ENCODE measurements at places on chromosomes 16 and 17. TPM values are rescaled to one million over a fixed set of nuclear protein-coding genes. Genes with fewer than 3 reads are reported as not detected.

DNA sequence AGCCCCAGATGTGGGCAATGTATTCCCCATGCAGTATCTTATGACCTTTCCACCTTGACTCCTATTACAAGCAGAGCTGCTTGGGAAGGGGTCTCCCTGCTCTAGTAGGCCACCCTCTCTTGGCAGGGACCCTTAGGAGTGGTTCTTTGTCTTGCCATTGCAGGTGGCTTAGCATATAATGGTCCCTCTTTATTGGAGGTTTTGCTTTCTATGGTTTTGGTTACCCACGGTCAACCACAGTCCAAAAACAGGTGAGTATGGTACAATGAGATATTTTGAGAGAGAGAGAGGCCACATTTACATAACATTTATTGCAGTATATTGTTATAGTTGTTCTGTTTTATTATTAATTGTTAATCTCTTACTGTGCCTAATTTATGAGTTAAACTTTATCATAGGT is 472.8 kb upstream of the ASIC2 start:
- no peak for DNase-seq

DNA sequence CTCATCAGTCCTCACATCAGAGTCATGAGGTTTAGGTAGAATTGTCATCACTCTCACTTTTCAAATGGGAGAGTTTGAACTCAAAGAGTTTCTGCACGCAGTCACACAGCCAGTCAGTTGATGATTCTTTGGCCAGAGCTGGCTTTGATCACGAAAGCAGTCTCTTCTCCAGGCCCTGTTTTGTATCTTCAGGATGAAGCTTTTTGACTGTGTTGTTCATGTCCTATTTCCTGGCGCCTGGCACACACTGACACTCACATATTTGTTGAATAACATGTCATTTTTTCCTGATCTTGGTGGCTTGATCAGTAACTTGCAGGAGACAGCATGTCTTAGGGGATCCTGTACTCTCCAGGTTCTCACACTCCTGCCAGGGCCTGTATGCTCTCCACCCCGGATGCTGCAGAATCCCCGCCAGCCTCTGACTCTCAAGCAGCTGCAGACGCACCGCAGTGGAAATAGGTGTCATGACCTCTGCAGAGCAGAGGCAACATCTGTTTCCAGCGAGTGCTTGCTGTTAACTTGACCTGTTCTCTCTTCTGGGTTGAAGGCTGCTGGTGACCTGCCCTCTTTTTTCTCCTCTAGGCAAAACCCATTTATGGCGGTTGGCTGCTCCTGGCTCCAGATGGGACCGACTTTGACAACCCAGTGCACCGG is 33.0 kb downstream of the MPRIP start:
- no peak for DNase-seq

Gene ADAMTS18
- 0.55 TPM for total RNA-seq

DNA sequence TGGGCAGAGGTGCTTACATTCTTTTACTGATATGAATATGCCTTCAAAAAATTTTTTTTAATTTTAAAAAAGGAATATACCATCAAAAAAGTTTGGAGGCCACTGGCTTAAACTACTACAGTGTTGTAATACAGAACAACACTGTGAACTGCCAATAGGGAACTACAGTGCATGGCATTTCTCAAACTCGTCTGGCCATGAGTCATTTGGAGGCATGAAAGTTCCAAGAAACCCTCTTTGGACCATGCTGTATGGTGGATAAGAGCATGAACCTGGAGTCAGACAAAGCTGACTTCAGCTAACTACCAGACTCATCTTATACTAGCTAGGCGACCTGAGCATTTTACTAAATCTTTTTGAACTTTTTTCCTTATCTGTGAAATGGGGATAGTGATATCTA is 9.2 kb upstream of the NF1 start:
- no peak for DNase-seq

Gene ENPP7
- 5.0 TPM for total RNA-seq

- DNase-seq: peak; percentile 84
Measured at GRCh38 chr17:45430738-45431530, 1.7 kb downstream of the ARHGAP27 start.

DNA sequence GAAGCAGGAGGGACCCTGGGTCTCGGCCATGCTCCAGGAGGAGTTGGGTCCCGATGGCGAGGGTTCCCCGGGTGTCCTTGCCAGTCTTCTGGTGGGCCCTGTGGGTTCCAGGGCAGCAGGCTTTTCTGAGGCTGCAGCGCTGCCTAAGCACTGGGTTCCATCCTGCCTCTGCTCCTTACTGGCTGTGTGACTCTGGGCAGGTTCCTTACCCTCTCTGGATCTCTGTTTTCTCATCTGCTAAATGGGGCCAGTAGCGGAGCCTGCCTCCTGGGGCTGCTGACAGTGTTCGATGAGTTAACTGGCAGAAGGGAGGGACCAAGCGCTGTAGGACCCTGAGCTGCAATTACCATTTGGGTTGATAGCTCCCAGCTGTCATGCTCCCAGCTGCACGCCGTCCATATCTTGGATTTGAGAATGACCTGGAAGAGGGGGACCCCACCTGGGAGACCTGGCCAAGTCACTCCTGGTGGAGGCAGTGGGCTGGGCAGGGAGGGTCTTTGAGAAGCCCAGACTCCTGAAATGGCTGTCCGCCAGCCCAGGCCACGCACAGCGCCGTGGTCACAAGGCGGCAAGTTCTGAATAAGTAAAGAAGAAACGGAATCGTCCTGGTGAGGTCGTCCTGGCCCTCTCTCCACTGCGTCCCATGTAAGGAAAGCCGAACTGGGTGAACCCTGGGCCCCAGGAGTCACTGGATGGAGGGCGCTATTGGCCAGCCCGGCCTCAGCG is 47.2 kb upstream of the GSE1 start:
- no peak for DNase-seq

DNA sequence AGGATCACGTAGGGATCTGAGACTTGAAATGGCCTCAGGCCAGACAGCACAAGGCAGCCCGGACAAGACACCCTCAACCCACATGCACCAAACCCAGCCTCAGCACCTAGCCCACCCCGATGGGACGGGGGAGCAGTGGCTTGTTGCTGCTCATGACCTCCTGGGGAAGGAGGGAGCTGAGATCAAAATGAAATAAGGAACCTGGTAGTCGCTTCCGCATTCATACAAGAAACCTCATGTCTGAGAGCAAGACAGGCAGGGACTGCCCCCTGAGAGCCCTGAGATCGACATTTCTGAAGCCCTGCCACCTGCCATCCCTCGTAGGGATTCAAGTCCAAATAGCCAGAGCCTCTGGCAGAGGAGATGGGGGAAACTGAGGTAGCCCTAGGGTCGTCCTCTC is 5.7 kb upstream of the CEP131 start:
- DNase-seq: no peak

DNA sequence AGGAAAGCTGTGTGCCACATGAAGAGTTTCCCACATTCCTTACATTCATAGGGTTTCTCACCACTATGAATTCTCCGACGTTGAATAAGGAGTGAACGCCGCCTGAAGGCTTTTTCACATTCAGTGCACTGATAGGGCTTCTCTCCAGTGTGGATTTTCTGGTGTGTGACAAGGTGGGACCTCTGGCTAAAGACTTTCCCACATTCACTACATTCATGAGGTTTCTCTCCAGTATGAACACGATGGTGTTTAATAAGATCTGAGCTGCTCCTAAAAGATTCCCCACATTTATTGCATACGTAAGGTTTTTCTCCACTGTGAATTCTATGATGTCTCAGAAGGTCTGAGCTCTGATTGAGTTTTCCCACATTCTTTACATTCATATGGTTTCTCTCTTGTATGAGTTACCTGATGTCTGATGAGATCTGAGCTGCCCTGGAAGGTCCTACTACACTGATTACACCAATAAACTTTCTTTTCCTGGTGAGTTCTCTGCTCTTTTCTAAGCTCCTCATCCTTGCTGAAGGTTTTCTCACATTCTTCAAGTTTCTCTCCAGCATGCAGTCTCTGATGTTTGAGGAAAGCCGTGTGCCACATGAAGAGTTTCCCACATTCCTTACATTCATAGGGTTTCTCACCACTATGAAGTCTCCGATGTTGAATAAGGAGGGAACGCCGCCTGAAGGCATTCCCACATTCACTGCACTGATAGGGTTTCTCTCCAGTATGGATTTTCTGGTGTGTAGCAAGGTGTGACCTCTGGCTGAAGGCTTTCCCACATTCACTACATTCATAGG is 10.0 kb downstream of the ZNF594 start:
- no peak for DNase-seq

- DNase-seq: peak; percentile 38
Measured at GRCh38 chr17:8470447-8471047, 34.9 kb downstream of the NDEL1 start.

Gene CRHR1
- total RNA-seq: not detected

Gene NOD2
- total RNA-seq: 2.3 TPM

DNA sequence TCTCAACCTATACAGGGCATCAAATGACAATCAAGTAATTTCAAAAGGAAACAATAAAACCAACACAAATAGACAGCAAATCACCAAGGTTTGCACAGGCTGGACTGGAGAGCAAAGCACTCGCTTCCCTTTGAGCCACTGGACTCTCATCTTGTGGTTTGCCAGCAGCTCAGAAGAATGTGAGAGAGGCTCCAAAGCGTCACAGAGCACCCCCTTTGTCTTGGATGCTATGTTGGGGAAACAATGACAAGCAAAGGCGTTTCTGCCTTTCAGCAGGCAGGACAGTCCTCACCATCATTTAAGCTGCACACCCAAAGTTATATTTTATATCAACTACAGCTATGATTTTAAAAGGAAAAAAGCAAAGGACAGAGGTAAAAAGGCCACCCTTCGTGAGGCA is 13.2 kb downstream of the SLC6A4 start:
- DNase-seq: no peak

Gene TRAPPC1
- total RNA-seq: 20.2 TPM

DNA sequence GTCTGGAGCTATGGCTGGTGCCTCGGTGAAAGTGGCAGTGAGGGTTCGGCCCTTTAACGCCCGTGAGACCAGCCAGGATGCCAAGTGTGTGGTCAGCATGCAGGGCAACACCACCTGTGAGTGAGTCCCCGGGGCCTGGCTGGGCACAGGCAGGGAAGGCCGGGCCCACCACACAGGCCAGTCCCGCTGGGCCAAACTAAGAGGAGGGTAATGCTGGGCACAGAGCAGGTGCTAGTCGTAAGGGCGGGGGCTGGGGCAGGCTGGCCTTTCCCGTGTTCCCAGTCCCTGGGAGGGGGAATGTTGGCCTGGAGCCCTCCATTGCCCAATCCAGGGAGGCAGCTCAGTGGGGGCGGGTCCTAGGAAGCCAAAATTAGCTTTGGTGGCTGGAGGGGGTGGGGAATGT is 2.5 kb downstream of the KIF1C start:
- DNase-seq: no peak

DNA sequence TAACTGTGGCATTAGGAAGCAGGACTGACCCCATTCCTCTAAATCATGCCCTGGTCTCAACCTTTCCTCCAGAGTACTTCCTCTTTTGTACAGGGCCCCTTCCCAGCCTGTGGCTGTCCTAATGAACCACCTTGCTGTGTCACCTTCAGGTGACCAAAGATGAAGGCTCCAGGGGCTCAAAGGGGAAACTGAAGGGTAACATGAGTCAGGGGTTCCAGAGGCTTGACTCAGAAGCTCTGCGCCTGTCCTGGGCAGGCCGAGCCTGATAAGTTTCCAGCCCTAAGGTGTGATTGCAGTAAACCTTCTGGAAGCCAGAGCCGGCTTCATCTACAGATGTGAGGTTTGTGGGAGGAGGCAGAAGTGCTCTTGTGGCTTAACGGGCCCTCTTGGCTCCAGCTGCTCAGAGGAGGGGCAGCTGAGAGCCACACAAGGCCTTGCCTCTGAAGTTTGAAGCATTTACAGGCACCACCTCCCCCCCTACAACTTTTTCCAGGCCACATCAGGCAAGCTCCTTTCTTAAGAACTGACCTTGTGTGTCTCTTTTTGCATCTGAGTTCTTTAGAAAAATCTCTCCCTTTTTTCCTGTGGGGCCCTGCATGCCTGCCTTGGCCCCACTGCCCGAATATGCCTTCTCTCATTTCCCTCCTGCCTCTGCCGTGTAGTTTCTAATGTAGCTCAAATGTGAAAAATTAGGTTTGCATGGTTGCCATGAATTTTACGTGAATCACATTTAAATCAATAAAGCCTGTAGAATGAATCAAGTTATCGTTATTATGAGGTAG is 149.9 kb downstream of the CLEC16A start:
- DNase-seq: peak; percentile 60

Gene ICAM2
- total RNA-seq: 9.9 TPM

GRCh38 chr17:33049781-33050414 is 58.3 kb downstream of the SPACA3 start:
- peak; percentile 62 for DNase-seq

DNA sequence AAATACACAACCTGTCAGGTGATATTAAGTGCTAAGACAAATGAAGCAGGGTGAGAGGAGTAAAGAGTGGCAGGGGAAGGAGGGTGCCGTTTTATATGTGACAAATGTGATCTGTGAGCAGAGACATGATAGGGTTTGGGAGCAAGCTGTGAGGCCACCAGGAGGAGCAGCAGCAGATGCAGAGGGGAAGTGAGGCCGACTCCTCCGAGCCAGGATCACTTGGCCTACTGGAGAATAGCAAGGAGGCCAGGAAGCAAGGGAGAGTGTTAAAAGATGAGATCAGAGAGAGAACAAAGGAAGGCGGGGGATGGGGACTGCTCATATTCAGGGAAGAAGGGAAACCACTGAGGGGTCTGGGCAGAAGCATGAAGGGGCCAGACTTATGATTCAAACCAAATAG is 129.4 kb downstream of the TANGO6 start:
- peak; percentile 41 for DNase-seq

DNA sequence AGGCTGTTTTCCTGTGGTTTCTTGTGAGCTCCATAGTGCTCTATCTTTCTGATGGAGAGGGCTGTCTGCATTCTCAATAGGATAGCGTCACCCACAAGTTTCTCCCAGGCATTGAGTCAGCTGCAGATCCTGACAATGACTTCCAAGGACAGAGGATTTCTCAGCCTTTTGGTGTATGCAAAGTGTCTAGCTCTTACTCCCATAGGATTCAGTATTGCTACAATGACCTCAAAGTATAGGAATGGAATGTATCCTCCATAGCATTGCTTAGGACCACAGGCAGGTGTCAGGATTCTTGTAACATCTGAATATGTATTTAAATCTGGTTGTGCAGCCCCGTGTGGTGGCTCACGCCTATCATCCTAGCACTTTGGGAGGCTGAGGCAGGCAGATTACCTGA is 32.3 kb downstream of the SMIM36 start:
- DNase-seq: no peak

Gene HSD17B2
- total RNA-seq: 8.2 TPM

Data from stomach (tissue), 19 donors.